ENCODE measurements at places on chromosomes 16 and 17.

GRCh38 chr17:18009609-18010420 lies 29.2 kb downstream of the ATPAF2 start:
- DNase-seq, result no peak

- DNase-seq, result no peak
Measured at GRCh38 chr16:79261481-79261940, 339.0 kb downstream of the MAF start.

- no peak for DNase-seq
Measured at GRCh38 chr17:75658237-75658636, 8.7 kb downstream of the RECQL5 start.

DNA sequence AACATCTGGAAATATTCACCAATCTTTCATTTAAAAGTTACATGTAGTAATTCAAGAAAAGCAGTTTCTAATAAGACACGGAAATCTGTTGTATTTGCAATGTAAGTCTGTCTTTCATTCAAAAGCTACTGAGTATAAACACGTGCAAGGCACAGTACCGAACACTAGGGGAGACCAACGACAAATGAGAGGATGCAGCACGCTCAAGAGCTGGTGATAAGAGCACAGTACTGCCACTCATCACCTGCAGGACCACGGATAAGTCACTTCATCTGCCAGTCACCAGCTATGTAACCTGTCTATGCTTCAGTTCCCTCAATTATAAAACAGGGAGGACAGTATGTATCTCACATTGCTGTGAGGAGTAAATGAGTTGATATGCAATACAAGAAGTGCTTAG lies 67.1 kb downstream of the CLEC18A start:
- peak; percentile 19 for DNase-seq

DNA sequence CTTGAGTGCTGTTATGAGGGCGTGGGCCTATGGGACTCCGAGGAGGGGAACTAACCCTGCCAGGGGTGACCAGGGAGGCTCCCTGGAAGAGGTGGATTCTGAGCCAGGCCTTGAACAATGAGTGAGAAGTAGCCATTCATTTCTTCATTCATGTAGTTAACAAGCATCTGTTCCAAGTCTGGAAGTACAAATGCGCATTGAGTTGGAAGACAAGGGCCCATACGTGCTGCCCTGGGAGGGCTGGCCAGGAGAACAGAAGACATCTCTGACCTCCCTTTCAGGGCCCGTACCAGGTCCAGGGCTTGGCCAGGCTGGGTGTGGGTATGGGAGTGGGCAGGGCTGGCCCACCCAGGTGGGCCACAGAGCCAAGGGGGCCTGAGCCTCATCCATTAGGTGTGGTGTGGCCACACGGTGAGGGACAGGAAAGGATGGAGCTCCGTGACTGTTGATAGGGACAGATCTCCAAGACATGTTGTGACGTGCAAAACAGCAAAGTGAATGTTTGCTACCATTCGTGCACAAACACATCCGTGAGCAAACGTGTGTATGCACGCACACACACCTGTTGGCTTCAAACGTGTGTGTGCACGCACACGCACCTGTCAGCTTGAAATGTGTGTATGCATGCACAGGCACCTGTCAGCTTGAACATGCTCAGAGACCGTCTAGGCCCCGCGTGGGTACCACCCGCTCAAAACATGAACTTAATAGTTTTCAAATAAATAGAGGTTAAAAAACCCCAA lies 46.8 kb downstream of the ZDHHC7 start:
- no peak for DNase-seq

- DNase-seq, result no peak
Measured at GRCh38 chr17:4769628-4770027, 2.1 kb upstream of the TM4SF5 start.

DNA sequence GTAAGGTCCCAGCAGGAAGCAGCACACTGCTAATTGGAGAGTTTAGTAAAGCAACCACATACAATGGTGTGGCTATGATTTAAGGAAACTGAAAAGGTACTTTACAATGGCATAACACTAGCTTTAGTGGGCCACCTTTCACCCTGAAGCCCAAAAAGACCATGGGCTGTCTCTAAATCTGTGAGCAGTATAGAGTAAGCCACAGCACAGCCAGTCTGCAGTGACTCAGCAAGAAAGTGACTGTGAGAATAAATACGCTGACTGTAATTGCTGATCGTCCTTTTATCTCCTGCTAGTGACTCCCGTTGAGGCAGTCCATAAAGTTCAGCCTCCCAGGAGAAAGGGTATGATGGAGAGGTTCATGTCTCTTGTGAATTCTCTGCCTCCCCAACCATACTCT lies 679.8 kb upstream of the KIF2B start:
- peak; percentile 49 for DNase-seq

GRCh38 chr17:17855976-17856375 lies 19.2 kb upstream of the SREBF1 start:
- DNase-seq, result no peak

- no peak for DNase-seq
Measured at GRCh38 chr17:31745964-31746600, 113.0 kb downstream of the COPRS start.

GRCh38 chr16:58021661-58022551 lies 3.6 kb upstream of the MMP15 start:
- no peak for DNase-seq

GRCh38 chr16:81938326-81939163 lies 72.7 kb downstream of the SDR42E1 start:
- no peak for DNase-seq

DNA sequence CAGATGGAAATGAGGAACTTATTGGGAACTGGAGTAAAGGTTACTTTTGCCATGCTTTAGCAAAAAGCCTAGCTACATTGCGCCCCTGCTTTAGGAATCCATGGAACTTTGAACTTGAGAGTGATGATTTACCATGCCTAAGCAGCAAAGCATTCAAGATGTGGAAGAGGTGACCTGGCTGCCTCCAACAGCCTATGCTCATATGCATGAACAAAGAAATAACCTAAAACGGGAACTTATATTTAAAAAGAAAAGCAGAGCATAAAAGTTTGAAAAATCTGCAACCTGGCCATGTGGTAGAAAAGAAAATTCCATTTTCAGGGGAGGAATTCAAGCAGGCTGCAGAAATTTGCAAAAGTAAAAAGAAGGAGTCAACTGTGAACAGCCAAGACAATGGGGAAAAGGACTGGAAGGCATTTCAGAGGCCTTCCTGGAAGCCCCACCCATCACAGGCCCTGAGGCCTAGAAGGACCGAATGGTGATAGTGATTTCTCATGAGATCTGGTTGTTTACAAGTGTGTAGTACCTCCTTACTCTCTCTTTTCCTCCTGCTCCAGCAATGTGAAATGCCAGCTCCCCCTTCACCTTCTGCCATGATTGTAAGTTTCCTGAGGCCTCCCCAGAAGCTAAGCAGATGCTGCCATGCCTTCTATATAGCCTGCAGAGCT lies 48.7 kb downstream of the MRPS23 start:
- DNase-seq, result no peak

- no peak for DNase-seq
Measured at GRCh38 chr16:76784530-76784929, 406.5 kb upstream of the MON1B start.

- no peak for DNase-seq
Measured at GRCh38 chr17:50887705-50888245, 21.6 kb upstream of the TOB1 start.

- DNase-seq, result no peak
Measured at GRCh38 chr17:69236464-69236863, 7.8 kb upstream of the ABCA10 start.

DNA sequence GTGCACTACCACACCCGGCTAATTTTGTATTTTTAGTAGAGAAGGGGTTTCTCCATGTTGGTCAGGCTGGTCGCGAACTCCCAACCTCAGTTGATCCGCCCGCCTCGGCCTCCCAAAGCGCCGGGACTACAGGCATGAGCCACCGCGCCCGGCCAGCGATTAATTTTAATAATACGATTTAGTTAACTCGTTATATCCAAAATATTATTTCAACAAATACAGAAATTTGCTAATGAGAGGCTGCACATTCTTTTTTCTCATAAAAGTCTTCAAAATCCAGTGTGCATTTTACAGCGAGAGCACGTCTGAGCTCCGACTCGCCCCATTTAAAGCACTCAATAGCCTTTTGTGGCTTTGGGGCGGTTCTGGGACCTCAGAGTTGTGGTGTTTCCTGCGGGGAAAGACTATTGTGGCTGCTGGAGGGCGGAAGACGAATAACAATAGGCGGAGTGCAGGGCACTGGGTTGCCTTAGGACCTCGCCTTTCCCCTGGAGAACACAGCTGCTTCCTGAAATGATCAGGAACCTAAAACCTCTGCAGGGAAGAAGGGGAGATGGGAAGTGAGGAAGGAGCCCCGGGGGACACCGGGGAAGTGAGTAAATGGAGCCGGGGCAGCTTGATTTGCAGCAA lies 2.9 kb upstream of the ZSCAN10 start:
- no peak for DNase-seq

GRCh38 chr17:79715098-79715942 lies 15.4 kb upstream of the ENPP7 start:
- no peak for DNase-seq

GRCh38 chr17:14777291-14777690 lies 476.4 kb downstream of the HS3ST3B1 start:
- DNase-seq, result no peak

- DNase-seq, result no peak
Measured at GRCh38 chr16:57866529-57866918, 64.2 kb upstream of the KIFC3 start.

- no peak for DNase-seq
Measured at GRCh38 chr17:39938140-39938869, 10.8 kb downstream of the LRRC3C start.

- DNase-seq, result no peak
Measured at GRCh38 chr17:44688675-44689476, 700 bp downstream of the CCDC43 start.

DNA sequence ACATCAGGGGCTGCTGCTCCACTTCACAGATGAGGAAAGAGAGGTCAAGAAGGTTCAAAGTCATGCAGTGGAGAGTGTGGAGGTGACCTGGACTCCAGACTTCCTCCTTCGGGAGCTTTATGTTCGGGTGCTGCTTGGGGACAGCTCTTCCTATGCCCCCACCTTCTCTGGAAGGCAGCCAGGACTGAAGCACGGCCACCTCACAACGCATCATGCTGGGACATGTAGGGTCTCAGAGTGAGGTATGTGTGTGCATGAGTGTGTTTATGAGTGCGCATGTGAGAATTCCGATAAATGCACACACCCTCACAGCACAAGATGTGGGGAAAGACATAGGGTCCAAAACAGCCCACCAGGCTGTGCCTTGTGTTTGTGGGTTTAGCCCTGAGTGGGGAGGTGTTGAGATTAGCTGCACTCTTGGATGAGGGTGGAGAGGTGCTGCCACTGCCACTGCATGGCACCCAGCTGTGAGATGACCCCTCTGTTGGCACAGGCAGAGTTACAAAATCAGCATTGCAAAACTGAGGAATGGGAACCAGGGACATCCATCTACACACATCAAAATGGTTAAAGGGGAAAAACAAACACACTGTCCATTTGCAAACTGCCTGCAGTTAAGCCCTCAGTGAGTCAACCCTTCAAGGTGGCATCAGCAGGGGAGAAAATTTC lies 367.4 kb downstream of the SEC14L1 start:
- no peak for DNase-seq

DNA sequence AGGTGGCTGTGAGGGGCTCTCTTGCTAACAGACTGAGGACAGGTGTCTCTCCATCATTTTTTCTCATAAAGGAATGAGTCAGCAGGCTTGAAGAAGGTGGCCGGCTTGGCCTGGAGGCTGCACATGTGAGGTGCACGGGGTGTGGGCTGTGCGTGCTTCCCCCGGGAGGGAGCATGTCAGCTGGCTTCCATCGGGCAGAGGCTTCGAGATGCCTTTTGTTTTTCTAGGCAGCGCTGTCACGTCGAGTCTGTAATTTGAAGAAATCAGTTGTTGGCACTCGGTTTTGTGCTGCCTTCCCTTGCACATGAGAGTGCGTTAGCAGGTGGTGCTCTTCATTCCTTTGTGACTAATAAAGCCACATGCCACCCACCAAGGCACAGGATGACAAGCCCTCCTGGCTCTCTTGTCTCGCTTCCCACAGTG lies 89.7 kb downstream of the NPIPB11 start:
- no peak for DNase-seq

DNA sequence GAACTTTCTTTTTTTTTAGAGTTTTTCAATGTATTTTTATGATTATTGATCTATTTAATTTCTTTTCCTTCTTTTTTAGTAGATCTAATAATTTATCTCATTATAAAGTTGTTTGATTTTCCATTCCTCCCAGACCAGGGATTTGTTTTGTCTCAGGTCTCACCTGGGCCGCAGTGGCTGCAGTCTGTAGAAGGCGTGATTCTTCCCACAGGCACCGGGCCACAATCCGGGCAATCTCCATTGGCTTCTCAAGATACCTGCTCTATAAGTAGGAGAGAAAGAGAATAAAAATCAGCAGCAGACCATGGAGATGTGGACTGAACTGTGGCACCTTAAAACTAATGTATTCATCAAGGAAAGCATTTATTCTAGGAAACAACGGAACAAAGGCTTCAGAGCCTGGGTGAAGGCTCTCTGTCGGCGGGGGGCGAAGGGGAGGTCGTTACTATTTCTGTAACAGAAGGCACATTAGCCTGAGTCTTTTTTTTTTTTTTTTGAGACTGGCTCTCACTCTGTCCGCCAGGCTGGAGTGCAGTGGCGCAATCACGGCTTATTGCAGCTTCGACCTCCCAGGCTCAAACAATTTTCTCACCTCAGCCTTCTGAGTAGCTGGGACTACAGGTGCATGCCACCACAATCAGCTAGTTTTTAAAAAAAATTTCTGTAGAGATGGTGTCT lies 42.7 kb downstream of the STAT3 start:
- DNase-seq, result no peak

GRCh38 chr16:72211110-72211509 lies 39.2 kb upstream of the PMFBP1 start:
- no peak for DNase-seq

DNA sequence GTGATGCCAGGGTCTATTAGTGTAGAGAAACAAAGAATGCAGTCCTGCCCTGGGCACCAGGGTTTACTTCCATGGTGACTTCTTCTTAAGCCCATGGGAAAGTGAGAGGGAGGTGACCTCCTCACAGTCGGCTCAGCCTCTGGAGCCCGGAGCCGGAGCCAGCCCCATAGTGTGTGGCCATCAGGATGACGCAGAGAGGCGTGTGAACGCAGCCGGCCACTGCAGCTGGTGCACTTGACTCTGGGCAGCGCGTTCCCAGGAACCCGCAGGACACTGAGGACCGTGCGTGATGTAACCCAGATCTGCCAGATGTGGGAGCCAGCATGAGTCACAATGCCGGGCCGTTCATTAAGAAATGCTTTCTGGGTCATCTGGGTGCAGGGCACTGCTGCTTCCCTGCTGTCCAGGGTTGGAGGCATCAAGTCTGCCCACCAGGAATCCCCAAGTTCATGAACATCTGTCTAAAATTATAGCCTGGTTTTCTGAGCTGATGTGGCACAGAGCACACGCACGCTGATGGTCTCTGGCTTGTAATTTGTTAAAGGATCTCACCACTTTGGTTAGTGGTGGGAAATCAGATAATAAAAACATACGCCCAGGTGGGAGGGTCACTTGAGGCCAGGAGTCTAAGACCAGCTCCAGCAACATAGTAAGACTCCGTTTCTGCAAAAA lies 114.1 kb downstream of the PITPNC1 start:
- no peak for DNase-seq

- no peak for DNase-seq
Measured at GRCh38 chr16:4700997-4701743, 7.8 kb downstream of the NUDT16L1 start.

GRCh38 chr17:15086776-15087295 lies 178.3 kb downstream of the PMP22 start:
- DNase-seq, result no peak
